ENCODE measurements at places on chromosomes 11 and 22. TPM values are rescaled to one million over a fixed set of nuclear protein-coding genes. Genes with fewer than 3 reads are reported as not detected.

DNA sequence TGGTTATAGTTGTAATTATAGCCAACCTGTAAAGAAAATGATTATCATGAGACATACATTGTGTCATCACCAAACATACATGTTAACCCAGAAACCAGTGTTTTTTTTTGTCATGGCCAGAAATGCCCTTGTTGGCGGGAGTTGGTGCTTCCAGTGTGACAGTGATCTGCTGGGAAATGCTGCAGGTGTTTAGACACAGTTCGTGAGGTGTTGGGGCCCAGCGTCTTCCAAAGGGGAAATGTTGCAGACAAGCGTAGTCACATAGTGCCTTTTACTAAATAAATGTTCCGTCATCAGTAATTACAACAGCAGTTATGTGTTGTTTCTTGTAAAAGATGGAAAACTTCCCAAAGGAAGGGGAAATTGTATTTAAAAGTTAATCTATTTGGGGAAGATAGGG, 92.6 kb upstream of the GAL start:
- peaks cover 18% of the 10 kb centered on the region for H3K36me3 ChIP-seq
- no peak overlapping the region for H3K27ac ChIP-seq
- no peak overlapping the region for H3K4me3 ChIP-seq
- H3K27me3 ChIP-seq: no peaks in the 10 kb centered on the region
- no peaks in the 10 kb centered on the region for H3K4me1 ChIP-seq

- H3K4me1 ChIP-seq: no peaks in the 10 kb centered on the region
- no peak overlapping the region for H3K4me3 ChIP-seq
- no peak for DNase-seq
- H3K27me3 ChIP-seq: peaks cover 20% of the 10 kb centered on the region
- no peaks in the 10 kb centered on the region for H3K36me3 ChIP-seq
Observed at GRCh38 chr22:48488149-48488551, 1339.5 kb downstream of the BRD1 start.

- H3K27me3 ChIP-seq: no peaks in the 10 kb centered on the region
- H3K36me3 ChIP-seq: no peaks in the 10 kb centered on the region
- H3K4me1 ChIP-seq: peaks cover 6% of the 10 kb centered on the region
- no peak overlapping the region for H3K4me3 ChIP-seq
Observed at GRCh38 chr11:119126675-119127268, 5.4 kb downstream of the HINFP start.

GRCh38 chr22:40512426-40513136, 123.9 kb downstream of the MRTFA start:
- peak overlapping the region; percentile 12 for H3K27ac ChIP-seq
- H3K36me3 ChIP-seq: no peaks in the 10 kb centered on the region

- no peak overlapping the region for H3K27ac ChIP-seq
- no peaks in the 10 kb centered on the region for H3K36me3 ChIP-seq
- no peak overlapping the region for H3K4me3 ChIP-seq
- peaks cover 4% of the 10 kb centered on the region for H3K27me3 ChIP-seq
- no peak for DNase-seq
- peaks cover 17% of the 10 kb centered on the region for H3K4me1 ChIP-seq
Observed at GRCh38 chr11:60767388-60767811, 10.7 kb downstream of the MS4A15 start.

GRCh38 chr22:43446916-43447315, 35.1 kb downstream of the MPPED1 start:
- H3K4me3 ChIP-seq: no peak overlapping the region
- no peak overlapping the region for H3K27ac ChIP-seq
- H3K4me1 ChIP-seq: no peaks in the 10 kb centered on the region

GRCh38 chr11:69287968-69288882, 5.7 kb upstream of the MYEOV start:
- peak; percentile 98 for DNase-seq
- H3K4me1 ChIP-seq: peaks cover 54% of the 10 kb centered on the region
- H3K27ac ChIP-seq: peak overlapping the region; percentile 90
- no peaks in the 10 kb centered on the region for H3K36me3 ChIP-seq
- no peaks in the 10 kb centered on the region for H3K27me3 ChIP-seq

DNA sequence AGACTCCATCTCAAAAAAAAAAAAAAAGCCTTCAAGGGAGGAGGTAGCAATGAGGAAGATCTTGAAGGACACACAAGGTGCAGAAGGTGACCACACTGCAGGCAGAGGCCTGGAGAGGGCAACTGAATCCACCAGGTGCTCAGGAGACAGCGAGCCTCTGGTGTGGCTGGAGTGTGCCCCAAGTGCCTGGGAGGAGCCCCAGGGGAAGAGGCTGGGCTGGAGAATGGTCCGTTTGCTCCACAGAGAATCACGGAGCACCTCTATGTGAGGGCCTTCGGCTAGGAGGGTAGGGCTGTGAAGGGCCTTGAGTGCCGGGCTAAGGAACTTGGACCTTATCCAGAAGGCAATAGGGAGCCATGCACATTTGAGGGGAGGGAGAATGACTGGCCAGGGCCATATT, 50.3 kb downstream of the ARRB1 start:
- no peak overlapping the region for H3K4me3 ChIP-seq
- peak overlapping the region; percentile 83 for H3K27ac ChIP-seq
- peak; percentile 50 for DNase-seq

GRCh38 chr11:113926273-113927197, 21.9 kb downstream of the HTR3B start:
- H3K4me1 ChIP-seq: no peaks in the 10 kb centered on the region
- no peaks in the 10 kb centered on the region for H3K36me3 ChIP-seq
- H3K27me3 ChIP-seq: no peaks in the 10 kb centered on the region

DNA sequence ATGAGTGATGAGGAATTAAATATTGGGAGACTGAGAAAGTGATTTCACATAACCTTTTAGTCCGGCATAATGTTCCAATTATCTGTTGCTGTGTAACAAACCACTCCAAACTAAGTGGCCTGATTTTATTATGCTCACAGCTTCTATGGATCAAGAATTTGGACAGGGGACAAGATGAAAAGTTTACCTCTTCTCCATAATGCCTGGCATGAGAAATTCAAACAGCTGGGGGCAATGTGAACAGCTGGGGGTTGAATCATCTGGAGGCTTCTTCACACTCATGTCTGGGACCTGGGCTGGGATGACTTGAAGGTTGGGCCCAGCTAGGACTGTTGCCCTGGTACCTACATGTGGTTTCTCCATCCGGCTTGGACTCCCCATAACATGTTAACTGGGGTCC, 99.4 kb upstream of the DRD2 start:
- DNase-seq: no peak
- no peak overlapping the region for H3K4me3 ChIP-seq
- no peaks in the 10 kb centered on the region for H3K4me1 ChIP-seq
- H3K27me3 ChIP-seq: no peaks in the 10 kb centered on the region

GRCh38 chr11:77783025-77783424, 37.5 kb downstream of the RSF1 start:
- H3K27ac ChIP-seq: no peak overlapping the region
- H3K27me3 ChIP-seq: no peaks in the 10 kb centered on the region
- no peaks in the 10 kb centered on the region for H3K36me3 ChIP-seq
- no peak for DNase-seq
- H3K4me1 ChIP-seq: no peaks in the 10 kb centered on the region

- no peaks in the 10 kb centered on the region for H3K4me1 ChIP-seq
Observed at GRCh38 chr11:46759196-46759595, 40.2 kb downstream of the F2 start.

DNA sequence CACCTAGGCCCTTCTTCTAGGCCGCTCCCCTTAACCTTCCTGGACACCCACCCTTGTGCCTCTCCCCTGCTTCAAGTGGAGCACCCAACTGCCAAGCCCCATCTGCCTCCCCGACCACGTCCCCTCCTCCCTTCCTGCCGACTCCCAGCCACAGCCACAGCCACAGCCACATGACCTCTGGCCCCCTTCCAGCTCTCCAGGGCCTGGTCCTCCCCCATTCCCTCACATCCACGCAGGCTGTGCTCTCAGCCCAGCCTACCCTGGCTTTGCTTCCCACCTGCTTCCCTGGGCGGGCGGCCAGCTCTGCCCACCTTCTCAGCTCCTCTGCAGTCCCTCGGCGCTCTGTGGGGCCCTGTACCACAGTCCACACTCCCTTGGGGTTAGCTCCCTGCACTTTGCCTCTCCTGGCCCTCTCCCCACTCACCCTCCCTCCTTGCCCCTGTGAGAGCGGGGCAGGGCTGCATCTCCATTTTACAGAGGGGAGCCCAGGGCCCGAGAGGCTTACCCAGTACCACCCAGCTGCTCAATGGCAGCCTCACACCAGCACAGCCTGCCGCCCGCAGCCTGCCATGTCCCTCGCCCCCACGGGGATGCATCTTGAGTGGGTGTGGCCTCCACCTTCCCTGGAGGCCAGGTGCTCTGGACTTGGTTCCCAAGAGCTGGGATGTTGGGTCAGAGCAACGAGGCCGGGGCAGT, 20.3 kb downstream of the PARVG start:
- DNase-seq: no peak
- H3K27me3 ChIP-seq: no peaks in the 10 kb centered on the region
- H3K36me3 ChIP-seq: no peaks in the 10 kb centered on the region
- H3K27ac ChIP-seq: no peak overlapping the region

DNA sequence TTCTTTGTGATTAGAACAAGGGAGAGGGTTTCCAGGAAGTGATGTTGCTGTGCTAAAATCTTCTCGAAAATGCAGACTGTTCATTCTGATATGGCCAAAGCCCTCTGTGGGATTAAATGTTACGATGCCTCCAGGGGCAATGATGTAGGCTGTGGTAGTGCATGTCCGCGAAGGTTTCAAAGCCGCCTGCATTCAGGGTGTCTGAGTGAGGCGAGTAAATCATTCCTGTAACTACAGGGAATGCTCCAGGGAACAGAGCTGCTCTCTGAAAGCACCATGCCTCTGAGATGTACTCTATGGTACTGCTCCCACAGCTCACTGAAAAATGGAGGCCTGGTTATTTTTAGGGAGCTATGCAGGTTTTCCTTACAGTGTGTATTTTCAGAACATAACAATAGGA, 21.2 kb downstream of the PDGFD start:
- no peak overlapping the region for H3K4me3 ChIP-seq
- no peak overlapping the region for H3K27ac ChIP-seq
- no peaks in the 10 kb centered on the region for H3K27me3 ChIP-seq
- DNase-seq: no peak
- H3K36me3 ChIP-seq: no peaks in the 10 kb centered on the region

ESAM gene
- polyA plus RNA-seq: 1.4 TPM

GRCh38 chr11:44913502-44913901, 37.2 kb downstream of the TP53I11 start:
- no peak overlapping the region for H3K27ac ChIP-seq
- no peak overlapping the region for H3K4me3 ChIP-seq
- DNase-seq: no peak
- no peaks in the 10 kb centered on the region for H3K36me3 ChIP-seq
- H3K27me3 ChIP-seq: no peaks in the 10 kb centered on the region

SSTR3 gene
- polyA plus RNA-seq: not detected

DNA sequence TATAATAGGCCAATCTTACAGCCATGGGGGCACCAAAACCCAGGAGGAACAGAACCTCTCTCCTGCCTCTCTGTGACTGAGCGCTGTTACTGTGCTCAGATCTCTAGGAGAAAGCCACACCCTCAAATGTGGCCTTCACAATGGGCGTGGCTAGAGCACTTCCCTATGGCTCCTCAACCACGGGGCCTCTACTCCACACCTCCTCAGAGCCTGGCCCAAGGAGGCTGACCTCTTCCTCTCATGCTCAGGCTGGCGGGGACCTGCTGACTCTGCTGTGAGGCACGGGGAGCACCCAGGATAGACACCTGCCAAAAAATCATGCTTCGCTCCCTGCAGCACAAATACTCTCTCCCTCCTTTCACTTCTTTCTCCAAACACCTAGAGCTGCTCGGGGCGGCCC, 41.0 kb downstream of the C11orf58 start:
- no peak overlapping the region for H3K27ac ChIP-seq
- H3K4me1 ChIP-seq: no peaks in the 10 kb centered on the region
- H3K4me3 ChIP-seq: no peak overlapping the region
- DNase-seq: peak; percentile 69
- peaks cover 17% of the 10 kb centered on the region for H3K36me3 ChIP-seq
- no peaks in the 10 kb centered on the region for H3K27me3 ChIP-seq

GRCh38 chr11:1896468-1896867, 4.8 kb upstream of the PRR33 start:
- H3K27ac ChIP-seq: no peak overlapping the region
- no peak for DNase-seq
- H3K4me1 ChIP-seq: no peaks in the 10 kb centered on the region
- H3K4me3 ChIP-seq: no peak overlapping the region
- H3K36me3 ChIP-seq: no peaks in the 10 kb centered on the region
- H3K27me3 ChIP-seq: peaks cover under 1% of the 10 kb centered on the region

- no peaks in the 10 kb centered on the region for H3K27me3 ChIP-seq
- H3K27ac ChIP-seq: no peak overlapping the region
- no peak for DNase-seq
- no peak overlapping the region for H3K4me3 ChIP-seq
- H3K4me1 ChIP-seq: no peaks in the 10 kb centered on the region
Observed at GRCh38 chr11:124179310-124179709, 3.8 kb upstream of the OR10D3 start.

GRCh38 chr11:96033599-96033998, 109.7 kb upstream of the MTMR2 start:
- no peak for DNase-seq
- no peaks in the 10 kb centered on the region for H3K36me3 ChIP-seq
- H3K27ac ChIP-seq: peak overlapping the region; percentile 2
- peaks cover 18% of the 10 kb centered on the region for H3K4me1 ChIP-seq
- H3K4me3 ChIP-seq: no peak overlapping the region

DNA sequence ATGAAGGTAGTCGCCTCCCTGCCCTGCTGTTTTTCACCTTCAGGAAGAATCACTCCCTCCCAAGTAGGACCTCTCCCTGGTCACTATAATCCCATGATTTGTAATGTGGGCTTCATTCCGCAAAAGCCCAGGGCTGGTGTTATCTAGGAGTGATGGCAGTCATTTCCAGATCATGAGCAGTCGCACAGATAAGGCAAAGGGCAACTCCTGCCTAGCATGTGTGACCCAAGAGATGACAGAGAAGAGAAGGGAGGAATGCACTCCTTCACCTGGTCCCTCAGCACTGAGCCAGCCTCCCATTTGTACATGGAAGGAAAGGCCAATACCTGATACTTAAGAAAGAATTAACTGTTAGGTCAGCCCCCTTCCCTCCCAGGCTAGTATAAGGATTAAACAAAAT, 102.9 kb downstream of the RPL27A start:
- no peak for DNase-seq
- H3K4me1 ChIP-seq: no peaks in the 10 kb centered on the region
- peaks cover 11% of the 10 kb centered on the region for H3K36me3 ChIP-seq
- H3K27ac ChIP-seq: no peak overlapping the region
- no peak overlapping the region for H3K4me3 ChIP-seq

- DNase-seq: no peak
- H3K36me3 ChIP-seq: no peaks in the 10 kb centered on the region
- H3K27me3 ChIP-seq: no peaks in the 10 kb centered on the region
- no peak overlapping the region for H3K27ac ChIP-seq
Observed at GRCh38 chr11:41050791-41051190, 408.7 kb downstream of the LRRC4C start.

DNA sequence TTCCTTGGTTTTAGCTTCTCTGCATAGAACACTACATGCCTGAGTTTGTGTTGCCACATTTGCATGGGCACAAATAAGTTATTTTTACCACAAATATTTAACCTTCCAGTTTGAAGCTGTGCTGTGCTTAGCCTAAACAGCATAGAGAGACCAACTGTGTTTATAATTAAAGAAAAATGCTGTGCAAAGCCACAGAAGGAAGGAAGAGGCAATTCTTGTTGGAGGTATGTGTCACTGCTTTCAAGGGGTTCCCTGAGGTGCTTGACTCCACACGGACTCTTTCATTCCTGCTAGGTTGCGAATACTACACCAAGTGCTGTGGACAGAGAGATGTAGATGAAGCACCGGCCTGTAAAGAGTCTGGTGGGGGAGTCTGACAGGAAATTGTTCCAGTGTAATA, 47.6 kb upstream of the OLFML1 start:
- H3K4me1 ChIP-seq: no peaks in the 10 kb centered on the region
- no peak for DNase-seq
- H3K4me3 ChIP-seq: no peak overlapping the region
- H3K27ac ChIP-seq: no peak overlapping the region

All from small intestine (tissue), 16 donors.